Cardiac fibroblast (primary cell): ENCODE measurements at places on chromosomes 6 and 20.

DNA sequence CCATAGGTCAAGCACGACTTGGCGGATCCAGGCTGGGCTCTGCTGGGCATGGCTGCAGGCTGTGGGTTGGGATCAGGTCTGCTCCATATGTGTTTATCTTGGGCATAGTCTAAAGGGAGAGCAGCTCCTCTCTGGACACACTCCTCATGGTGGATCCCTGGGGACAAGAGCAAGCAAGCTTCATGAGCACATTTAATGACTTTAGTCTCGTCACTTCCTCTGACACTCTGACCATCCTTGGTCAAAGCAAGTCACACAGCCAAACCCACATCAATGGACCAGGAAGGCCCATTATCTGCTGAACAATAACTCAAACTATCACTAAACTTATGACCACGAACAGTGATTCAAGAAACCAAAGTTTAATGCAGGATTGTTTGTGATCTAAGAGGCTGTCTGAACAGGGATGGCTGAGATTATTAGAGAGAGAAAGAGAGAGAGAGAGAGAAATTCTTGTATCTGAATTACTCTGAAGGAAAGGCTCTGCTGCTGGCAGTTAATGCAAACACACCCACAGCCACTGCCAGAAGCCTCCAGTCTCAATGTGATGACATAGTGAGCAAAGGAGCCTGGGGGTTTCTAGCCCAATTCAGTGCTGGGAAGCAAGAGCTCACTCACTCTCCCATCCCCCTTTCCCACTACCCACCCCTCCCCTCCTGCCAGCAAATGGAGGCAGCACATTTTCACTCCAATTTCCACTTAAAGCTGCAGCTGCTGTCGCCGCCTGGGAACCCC lies 490.2 kb upstream of the SULF2 start:
- DNase-seq, result peak; percentile 12

DNA sequence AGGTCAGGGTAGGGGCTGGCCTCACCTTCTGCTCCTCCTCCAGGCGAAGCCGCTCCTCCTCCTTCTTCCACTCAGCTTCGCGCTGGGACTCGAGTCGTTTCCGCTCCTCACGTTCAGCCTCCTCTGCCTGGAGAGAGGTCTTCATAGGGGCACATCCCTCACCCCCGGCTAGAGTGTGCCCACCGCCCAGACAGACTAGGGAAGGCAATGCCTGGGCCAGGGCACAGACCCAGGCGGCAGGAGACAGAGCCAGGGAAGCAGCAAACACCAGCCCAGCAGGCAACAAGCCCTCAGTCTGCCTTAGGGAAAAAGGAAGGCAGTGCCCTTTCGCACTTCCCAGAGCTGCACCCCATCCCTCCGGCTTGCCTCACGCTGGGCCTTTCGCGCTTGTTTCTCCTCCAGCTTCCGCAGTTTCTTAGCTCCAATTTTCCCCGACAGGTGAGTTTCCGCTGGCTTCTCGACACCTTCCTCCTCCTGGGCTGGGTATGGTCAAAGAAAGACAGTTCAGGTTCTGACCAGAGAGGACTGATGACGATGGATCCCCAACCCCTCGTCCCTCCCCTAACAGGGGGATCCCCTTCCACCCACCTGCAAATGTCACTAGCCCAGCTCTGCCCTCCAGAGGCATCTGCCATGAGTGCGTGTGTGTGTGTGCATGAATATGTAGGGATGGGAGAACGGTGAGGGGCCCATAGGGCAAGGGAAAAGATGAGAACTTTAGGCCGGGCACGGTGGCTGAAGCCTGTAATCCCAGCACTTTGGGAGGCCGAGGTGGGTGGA lies 4.3 kb downstream of the DDRGK1 start:
- no peak for DNase-seq

- DNase-seq, result no peak
Measured at GRCh38 chr20:45206725-45207124, at the start of gene SEMG1. TSS of gene SEMG1 (plus strand) at chr20:45207033. CDS start at chr20:45207054, 21 bp downstream.

DNA sequence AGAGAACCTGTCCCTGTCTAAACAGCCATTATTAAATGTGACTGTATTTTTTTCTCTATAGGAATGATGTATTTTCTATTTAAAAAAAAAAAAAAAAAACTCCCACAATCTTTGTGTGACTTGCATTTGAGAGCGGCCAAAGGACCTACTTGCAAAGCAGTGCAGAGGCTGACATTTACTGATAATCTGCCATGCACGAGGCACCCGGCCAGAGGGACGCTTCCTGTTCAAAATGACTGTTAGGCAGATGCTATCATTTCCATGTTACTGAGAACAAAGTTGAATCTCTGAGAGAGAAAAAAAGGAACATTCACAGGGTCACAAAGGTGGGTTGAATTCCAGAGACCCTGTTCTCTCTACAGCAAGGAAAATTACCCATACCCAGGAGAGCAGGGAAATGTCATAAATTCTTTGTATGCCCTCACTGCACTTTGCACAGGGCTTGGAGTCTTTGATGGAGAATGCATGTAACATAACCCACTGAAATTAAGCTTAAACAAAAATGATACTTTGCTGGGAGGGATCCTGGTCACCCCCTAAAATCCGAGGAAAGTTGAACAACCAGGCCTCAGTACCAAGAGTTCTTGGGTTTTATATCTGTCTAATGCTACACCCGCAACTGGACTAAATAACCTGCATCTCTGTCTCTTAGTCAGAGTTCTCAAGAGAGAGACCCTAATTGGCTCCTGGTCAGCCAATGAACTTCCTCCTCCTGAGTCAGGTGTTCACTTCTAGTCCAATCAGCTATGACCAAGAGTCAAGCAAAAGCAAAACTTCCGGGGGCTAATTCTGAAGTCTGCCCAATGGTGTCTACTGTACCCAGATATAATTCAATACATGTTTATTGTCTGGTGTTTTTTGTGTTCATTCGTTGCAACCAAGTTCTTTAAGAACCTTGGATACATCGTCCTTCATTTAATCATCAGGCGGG lies 61.2 kb downstream of the GCLC start:
- DNase-seq, result peak; percentile 31

- DNase-seq, result no peak
Measured at GRCh38 chr20:19812056-19812455, 54.0 kb downstream of the RIN2 start.

- no peak for DNase-seq
Measured at GRCh38 chr6:43396408-43397149, 27.1 kb upstream of the ZNF318 start.

- no peak for DNase-seq
Measured at GRCh38 chr20:64196309-64196708, 32.1 kb downstream of the MYT1 start.

- peak; percentile 5 for DNase-seq
Measured at GRCh38 chr6:29850011-29850553, 22.5 kb downstream of the HLA-G start.

- DNase-seq, result no peak
Measured at GRCh38 chr6:156654919-156655918, 122.0 kb upstream of the ARID1B start.

- no peak for DNase-seq
Measured at GRCh38 chr6:120938164-120938875, 396.0 kb downstream of the TBC1D32 start.

GRCh38 chr6:3635482-3635881 lies 116.0 kb downstream of the PXDC1 start:
- no peak for DNase-seq
